ENCODE measurements at places on chromosomes 3 and 15. TPM values are rescaled to one million over a fixed set of nuclear protein-coding genes. Genes with fewer than 3 reads are reported as not detected.

RTP3 gene
- polyA plus RNA-seq = not detected

CCK gene
- 9.9 TPM for polyA plus RNA-seq

EPHB3 gene
- 49.1 TPM for polyA plus RNA-seq

GABRR3 gene
- not detected for polyA plus RNA-seq

ARID3B gene
- 4.6 TPM for polyA plus RNA-seq

ROBO1 gene
- 64.2 TPM for polyA plus RNA-seq

CCRL2 gene
- 0.27 TPM for polyA plus RNA-seq

CFAP100 gene
- not detected for polyA plus RNA-seq

DNA sequence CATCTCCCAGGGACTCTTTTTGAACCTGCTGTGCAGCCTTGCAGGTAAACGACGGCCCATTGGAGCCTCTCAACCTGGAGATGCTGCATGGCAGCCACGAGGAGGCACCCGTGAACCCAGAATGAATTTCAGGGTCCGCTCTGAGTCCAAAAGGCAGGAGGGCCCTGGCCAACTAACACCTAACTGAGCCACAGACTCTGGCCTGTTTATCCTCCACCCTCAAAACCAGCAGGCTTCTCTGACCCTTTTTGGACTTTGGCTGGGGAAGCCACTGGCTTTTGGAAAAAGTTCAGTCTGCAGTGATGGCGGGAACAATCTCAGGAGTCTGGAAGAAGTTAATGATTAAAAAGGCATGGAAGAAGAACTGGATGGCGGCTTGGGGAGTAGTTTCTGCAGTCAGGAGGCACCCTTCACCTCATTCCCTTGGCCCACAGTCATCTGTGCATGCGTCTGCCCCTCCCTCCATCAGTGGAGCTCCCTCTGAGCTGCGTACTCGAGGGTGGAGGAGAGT lies 4.1 kb downstream of the PXYLP1 start:
- DNase-seq = no peak

DNA sequence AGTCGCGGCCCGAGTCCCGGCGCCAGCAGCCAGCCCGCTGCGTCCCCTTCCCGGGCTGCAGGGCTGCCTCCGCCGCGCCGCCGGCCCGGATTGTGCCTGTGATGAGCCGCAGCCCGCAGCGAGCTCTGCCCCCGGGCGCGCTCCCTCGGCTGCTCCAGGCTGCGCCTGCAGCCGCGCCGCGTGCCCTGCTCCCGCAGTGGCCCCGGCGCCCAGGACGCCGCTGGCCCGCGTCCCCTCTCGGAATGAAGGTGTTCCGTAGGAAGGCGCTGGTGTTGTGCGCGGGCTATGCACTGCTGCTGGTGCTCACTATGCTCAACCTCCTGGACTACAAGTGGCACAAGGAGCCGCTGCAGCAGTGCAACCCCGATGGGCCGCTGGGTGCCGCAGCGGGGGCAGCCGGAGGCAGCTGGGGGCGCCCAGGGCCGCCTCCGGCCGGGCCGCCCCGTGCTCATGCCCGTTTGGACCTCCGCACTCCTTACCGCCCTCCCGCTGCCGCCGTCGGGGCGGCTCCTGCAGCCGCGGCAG lies 1.2 kb downstream of the CHST2 start:
- no peak for DNase-seq

DNA sequence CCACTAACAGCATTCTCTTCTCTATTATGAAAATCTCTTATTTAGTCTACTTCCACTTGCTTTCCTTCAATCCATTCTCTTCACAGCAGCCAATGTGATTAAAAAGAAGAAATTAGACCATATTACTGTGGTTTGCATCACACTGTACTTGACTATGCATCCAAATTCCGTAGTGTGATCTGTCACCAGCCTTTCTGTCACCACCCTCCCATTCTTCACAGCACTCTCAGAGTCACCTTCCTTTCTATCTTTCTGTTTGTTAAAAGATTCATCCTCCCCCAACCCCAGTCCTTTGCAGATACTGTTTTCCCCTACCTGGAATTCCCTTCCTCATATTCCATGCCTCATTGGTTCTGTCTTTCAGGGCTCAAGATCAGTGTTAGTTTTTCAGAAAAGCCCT lies 55.0 kb upstream of the ABHD10 start:
- no peak for DNase-seq

GRCh38 chr3:42692667-42693529 lies 7.6 kb downstream of the KLHL40 start:
- DNase-seq = no peak

DNA sequence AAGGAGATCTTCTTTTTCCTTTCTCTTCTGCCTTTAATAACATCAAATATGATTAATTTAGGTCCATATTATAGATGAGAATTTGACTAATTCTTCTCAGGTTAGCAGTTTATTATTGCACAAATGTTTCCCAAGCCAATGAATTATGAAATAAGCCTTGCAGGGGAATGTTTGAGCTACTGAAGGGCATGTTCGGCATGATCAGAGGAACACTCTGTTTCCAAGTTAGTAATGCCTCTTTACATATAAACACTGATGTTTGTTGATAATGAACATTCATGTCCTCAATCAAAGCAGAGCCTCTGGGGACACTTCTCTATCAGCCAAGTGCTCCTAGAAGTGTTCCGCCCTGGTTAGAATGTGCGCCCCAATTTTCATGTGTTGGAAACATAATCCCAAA lies 10.0 kb upstream of the CYP1A1 start:
- DNase-seq = no peak

GRCh38 chr3:14513566-14514322 lies 26.4 kb downstream of the GRIP2 start:
- DNase-seq = no peak

DNA sequence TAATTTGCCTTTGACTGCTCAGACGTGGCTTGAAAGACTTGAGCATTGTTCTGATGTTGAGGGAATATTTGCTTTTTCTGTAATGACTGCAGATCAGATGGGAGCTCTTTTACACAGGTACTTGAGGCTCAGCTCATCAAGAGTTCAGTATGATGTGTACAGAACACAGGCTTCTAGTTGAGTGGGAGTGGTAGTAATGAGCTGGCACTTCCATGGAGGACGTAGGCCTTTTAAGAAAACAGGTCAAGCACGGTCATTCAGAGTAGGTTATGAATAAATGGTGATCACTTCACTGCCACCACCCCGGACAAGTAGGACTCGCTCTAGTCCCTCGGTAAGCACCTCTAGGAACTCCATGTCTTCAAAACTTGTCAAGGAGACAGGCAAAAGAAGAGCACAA lies 8.8 kb downstream of the EMC4 start:
- no peak for DNase-seq

DNA sequence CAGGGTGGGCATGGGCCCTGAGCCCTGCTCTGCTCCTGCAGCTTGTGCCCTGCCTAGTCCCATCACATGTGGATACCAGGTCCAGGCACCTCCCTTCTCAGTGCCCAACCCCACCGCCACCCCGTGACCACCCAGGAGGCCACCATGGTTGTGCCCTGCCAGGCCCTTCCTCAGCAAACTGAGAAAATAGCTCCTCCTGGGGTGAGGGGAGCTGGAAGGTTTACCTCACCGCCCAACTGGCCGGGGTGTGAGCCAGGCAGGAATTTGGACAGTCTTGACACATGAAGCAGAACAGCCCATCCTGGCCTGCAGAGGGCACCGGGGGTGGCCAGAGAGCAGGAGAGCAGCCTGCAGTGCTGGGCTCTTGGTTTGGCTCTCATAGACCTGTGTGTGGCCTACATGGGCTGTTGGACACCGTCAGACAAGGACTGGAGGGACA lies 11.4 kb upstream of the C3orf22 start:
- no peak for DNase-seq

GRCh38 chr3:34106879-34107278 lies 308.4 kb downstream of the PDCD6IP start:
- peak; percentile 6 for DNase-seq

- no peak for DNase-seq
Measured at GRCh38 chr3:147384210-147385058, 21.9 kb downstream of the ZIC4 start.

DNA sequence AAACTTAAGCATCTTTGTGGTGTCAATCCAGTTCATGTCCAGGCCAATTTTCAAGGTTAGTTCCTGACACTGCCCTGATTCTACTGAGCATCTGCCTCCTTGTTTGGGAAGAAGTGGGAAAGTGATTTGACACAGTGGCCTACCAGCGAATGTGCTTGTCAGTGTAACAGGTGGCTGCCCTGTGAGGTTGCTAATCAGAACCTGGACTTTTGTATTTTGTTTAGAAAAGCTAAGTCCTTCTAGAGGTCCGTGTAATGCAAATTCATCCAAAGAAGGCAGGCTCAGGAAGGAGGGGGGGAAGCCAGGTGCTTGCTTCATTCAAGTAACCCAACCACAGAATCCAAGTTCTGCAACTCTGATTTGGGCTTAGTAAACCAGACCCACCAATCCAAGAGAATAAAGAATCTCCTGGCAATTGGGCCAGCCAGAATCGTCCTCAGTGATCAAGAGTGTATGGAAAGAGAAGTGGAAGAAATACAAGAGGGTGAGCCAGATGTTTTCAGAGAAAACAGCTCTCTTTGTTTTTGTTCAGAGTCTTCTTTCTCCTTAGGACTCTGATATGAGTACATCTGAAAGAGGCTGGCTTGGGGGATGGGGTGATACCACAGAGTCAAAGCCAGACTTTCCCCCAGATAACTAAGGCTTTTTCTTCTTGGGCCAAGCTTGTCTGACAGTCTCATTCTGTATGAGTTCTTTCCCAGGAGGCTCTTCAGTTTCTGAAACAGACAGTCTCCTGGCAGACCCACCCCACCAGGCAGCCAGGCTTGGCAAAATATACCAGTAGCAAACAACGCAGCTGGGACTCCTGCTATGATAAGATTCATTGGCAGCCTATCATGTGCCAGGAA lies 508.9 kb upstream of the TBL1XR1 start:
- no peak for DNase-seq

DNA sequence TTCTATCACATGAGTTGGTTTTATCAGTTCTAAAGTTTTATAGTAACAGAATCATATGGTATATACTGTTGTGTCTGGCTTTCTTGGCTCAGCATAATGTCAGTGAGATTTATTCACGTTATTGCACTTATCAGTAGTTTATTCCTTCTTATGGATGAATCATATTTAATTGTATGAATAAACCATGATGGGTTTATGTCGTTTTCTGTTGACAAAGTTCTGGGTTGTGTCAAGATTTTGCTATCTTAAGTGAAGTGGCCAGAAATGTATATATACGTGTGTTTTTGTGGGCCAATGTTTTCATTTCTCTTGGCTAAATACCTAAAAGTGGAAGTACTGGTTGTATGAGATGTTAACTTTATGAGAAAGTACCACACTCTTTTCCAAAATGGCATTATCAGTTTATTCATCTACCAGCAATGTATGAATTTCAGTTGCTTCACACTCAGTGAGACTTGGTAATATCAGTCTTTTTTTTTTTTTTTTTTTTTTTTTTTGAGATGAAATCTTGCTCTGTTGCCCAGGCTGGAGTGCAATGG lies 112.4 kb upstream of the DCBLD2 start:
- DNase-seq = no peak

DNA sequence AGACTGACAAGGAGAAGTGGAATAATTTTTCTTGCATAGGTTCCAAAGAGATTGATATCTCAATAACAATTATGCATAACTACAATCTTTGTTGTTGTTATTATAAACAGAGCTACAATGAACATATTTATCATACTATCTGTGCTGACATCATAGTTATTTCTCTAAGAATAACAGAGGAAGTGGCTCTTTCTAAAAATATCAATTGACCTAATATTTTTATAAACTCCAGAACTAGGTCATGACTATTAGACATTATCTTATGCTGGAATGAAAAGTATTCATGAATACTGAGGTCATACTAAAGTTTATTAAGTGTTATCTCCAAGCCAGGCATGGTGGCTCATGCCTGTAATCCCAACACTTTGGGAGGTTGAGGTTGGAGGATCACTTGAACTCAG lies 114.1 kb downstream of the DCLK3 start:
- DNase-seq = no peak

GRCh38 chr3:170714122-170714521 lies 128.2 kb upstream of the SLC7A14 start:
- DNase-seq = no peak

DNA sequence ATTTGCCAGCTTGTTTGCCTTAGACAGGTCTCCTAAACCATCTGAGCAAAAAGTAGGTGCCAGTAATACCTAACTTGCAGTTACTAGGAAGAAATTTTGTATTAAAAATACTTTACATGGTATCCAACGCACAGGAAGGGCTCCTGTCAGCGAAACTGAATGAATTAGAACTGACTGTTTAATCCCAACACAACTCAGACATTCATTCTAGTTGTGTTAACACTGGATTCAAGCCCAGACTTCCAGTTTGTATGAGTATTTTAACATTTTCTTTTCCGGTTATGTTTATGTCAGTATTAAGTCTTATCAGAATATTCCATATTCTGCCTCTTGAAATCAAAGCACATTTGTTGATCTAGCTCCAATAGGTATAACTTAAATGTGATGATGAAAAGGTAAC lies 82.0 kb upstream of the SOX2 start:
- no peak for DNase-seq

DNA sequence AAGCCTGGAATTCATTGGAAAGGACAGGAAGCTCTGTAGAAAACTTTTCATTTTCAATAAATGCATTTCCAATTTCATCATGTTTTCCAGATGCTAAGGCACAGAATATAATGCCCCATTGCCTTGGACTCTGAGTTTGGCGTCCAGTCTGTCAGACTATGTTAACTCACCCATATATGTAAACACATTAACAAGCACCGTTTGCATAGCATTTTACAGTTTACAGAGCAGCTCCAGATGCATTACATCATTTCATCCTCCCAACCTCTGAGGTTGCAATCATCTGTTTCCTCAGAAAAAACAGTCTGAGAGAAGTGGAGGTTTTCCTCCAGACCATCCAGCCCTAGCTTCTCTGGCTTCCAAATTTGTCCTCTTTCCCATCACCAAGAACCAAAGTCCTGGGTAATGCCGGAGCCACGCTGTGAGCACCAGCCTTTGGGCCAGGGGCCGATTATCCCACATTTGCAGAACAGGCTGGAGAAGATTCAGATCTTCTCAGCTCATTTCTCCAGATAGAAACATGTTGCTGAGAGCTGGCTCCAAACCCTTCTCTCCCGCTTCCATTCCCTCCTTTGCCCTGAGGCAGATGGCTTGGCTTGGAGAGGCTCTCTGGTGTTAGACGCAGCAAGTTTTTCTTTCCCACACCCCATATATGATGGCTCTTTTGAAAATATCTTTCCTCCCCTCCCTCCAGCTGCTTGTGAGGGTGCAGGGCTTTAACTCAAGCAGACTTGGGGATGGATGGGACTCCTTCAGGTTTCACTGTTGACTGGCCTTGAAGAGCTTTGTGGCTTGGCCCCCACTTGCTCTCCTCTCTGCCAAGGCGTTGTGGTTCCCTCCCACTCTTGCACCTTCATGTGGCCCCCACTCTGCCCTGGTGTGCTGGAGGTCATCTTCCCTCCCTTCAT lies 26.0 kb downstream of the CYP19A1 start:
- peak; percentile 44 for DNase-seq

DNA sequence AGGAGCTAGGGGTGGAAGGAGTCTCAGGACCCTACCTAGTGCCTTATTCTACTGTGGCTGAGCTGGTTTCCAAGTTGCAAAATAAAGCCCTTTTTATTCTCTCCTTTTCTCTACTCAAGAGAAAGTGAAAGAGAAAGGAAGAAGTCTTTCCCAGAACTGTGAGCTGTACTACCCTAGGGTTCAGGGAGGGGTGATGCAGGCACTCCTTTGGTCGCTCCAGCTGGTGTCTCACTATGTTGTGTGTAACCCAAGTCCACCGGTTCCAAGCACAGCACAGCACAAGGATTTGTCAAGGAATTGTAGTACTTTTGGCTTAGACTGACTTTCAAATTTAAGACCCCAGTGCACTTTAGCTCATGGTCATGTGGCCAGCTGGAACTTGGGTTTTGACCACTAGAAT lies 1721.7 kb downstream of the OTOL1 start:
- DNase-seq = no peak

GRCh38 chr3:114242947-114243346 lies 5.6 kb upstream of the ZNF80 start:
- no peak for DNase-seq
